ENCODE measurements at places on chromosomes 2 and 18. TPM values are rescaled to one million over a fixed set of nuclear protein-coding genes. Genes with fewer than 3 reads are reported as not detected.
A peak's percentile ranks its signal among the peaks of the same experiment; 100 is the strongest.

NPAS2 gene
- total RNA-seq = 9.4 TPM

DNA sequence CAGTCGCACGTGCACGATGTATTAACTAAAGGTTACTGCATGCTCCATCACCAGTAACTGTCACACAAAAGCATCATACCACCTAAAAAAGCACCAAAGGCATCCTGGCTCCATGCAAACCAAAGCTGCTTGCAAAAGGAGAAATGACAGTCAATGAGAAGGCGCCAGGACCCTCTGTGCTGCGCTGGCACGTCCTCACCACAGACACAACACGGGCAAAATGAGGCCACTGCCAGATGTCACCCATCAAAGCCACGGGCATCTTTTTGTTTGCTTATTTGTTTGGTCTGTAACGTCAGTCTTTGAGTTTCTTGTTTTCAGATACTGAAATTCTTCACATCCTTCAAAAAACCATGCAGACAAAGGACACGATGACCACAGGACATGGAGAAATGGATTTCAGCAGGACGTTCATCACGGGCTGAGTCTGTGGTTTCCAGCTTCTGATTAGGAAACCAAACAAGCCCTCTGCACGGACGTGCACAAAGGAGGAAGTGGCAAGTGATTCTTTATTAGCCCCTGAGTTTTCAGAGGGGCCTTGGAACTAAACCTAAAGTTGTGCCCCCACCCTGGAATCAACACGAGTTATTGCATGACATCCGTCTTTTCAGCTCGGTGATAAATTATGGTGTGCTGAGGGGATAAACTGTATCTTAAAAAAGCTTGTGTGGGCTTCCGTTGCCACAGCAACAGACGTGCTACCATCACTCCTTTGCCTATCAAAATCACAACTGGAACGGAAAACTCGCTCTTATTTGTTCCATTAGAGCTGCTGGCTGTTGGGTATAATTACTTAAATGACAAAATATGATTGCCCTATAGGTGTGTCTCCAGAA is 181.8 kb downstream of the EIPR1 start:
- no peak for DNase-seq

DNA sequence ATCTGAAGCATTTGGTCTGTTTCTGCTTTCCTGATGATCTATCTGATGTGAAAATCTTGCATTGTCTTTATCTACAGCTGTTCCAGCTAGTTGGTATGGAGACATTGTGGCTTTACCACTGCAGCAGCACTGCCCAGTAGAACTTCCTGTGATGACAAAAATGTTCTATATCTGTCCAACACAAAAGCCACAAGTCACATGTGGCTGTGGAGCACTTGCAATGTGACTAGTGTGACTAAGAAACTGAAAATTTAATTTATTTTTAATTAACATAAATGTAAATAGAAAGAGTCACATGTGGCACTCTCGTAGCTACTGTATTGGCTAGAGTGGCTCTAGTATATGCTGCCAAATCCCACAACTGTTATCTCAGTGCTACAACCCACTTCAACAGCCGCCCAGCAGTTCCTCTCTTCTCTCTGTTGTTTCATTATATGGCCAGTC is 425.7 kb downstream of the SETBP1 start:
- no peak for DNase-seq

GRCh38 chr2:201647431-201647830 is 4.1 kb upstream of the TMEM237 start:
- no peak for DNase-seq

GRCh38 chr18:22378672-22379282 is 38.9 kb downstream of the CTAGE1 start:
- DNase-seq = peak; percentile 56

GRCh38 chr2:16392647-16393499 is 272.8 kb downstream of the CYRIA start:
- no peak for DNase-seq

ATOH8 gene
- total RNA-seq = 4.6 TPM

CD8B2 gene
- not detected for total RNA-seq

GRCh38 chr2:157838442-157839161 is 37.5 kb downstream of the ACVR1 start:
- peak; percentile 76 for DNase-seq

GRCh38 chr2:219118504-219118903 is 42.1 kb downstream of the NHEJ1 start:
- no peak for DNase-seq

DNA sequence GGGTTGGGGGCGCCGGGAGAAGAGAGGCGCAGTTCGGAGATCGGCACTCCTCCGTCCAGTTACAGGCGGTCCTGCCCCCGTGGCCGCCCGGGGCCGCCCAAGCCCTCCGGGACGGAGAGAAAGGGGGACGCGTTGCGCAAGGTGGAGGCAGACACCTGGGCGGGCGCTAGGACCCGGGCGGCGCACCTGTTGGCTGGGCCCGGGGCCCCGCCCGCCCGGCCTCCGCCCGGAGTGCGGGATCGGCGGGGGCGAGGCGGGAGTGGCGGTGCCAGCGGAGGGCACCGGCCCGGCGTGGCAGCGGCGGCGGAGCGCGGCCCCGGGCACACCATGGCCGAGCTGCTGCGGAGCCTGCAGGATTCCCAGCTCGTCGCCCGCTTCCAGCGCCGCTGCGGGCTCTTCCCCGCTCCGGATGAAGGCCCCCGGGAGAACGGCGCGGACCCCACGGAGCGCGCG is at the start of gene SGPP2:
Gene SGPP2 (plus strand): TSS at position 268 of the 453 bp plus-strand sequence. CDS start 60 bp downstream, at position 328.
- DNase-seq = no peak

DNA sequence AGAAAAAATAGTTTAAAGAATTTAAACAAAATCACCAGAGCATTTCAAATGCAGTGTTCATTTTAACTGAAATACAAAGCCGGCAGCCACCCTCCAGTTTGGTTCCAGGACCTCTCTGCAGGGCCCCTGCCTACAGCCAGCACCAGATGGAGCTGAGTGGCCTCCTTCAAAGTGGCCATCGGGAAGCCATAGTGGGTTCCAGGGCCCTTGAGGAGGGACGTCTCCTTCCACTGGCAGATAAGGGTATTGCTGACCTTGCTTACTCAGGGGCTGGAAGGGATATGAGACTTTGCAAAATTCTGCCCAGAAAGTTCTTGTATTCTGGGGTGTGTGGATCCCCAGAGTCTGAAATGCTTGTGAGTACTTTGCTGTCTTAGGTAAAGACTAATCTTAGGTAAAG is 205.2 kb upstream of the APCDD1 start:
- peak; percentile 19 for DNase-seq

- DNase-seq = no peak
These were observed 425.4 kb upstream of the TRIB2 start for GRCh38 chr2:12291303-12291702.

GRCh38 chr2:43774617-43775016 is 778 bp downstream of the DYNC2LI1 start:
- no peak for DNase-seq

AQP12A gene
- total RNA-seq = not detected

GATA6 gene
- 0.21 TPM for total RNA-seq

DNA sequence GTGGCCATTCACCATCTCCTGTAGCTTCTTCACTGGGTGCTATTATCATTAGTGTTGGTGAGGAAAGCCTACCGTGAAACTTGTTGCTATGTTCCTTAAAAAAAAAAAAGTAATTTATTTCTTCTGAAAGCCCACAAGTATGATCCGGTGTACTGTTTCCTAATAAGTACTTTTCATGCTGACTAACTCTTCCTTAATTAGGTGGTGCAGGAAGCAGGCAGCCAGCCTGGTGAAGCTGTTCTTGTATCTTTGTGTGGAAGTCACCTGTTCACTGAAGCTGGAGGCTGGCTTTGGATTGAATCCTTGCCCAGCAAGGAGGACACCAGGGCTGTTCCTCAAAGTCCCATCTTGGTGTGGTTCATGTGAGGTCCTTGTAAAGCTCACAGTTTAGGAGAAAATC is 321.7 kb upstream of the THSD7B start:
- no peak for DNase-seq

- no peak for DNase-seq
These were observed 4.5 kb downstream of the STEAP3 start for GRCh38 chr2:119228136-119228535.

DNA sequence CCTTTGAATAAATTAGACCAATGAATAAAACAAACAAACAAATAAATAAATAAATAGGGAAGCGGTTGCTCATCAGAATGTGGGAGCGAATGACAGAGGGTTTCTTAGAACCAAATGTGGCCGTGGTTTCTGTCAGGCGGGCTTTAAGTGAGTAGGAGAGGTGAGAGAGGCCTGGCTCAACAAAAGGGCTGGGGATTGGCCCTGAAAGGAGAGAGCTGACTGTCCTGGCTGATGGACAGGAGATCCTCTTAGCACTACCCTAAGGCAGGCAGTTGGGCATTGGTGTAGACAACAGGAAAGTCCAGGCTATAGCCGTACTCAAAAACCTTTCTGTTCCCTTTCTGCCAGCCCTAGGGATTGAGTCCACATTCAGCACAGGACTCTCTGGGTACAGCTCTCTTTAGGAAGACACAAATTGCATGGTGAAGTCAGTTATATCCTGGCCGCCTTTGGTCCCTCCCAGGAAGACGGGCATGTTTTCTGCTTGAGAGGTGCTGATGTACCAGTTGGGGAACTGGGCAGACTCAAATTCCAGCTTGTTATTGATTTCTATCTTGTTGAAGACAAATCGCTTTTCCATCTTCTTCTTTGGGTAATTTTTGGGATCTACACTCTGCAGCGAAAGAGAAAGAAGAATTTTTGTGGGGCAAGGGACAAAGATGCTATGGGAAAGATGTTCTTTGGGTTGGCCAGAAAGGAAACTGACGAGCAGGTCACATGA is 6.5 kb downstream of the IL1B start:
- DNase-seq = no peak

MAB21L4 gene
- total RNA-seq = not detected

GRCh38 chr2:44301111-44301510 is 25.8 kb downstream of the SLC3A1 start:
- no peak for DNase-seq

MOGAT1 gene
- total RNA-seq = not detected

GRCh38 chr2:46344706-46345105 is 47.5 kb downstream of the EPAS1 start:
- DNase-seq = no peak

DNA sequence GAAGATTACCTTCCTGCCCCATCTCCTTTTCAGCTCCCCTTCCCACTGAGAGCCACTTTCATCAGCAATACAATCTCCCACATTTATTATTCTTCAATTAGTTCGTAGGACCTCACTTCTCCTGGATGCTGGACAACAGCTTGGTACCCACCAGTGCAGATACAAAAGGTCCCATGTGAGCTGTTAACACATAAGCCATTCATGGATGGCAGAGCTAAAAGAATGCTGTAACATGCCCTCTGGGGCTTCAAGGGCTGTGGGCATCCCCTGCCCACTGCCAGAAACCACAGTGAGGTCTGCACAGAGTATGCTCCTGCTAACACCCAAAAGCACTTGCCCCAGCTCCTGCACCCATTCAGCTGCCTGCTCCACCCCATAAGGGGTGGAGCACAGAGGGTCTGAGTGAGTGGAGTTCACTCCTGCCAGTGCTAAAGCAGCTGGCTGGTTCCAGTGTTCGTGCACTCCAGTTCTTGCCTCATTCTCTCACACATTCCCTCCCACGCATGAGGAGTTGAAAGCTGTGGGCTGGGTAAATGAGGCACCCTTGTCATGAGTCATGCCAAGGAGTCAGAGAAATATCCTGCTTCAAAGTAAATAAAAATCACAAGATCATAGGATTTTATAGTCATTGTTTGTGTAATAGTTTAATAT is 305.9 kb upstream of the TMEFF2 start:
- DNase-seq = peak; percentile 83

FOXI3 gene
- 0.11 TPM for total RNA-seq

KYNU gene
- 0.44 TPM for total RNA-seq

- peak; percentile 74 for DNase-seq
These were observed 16.0 kb upstream of the SNORC start for GRCh38 chr2:232854082-232854481.

GKN2 gene
- not detected for total RNA-seq

GRCh38 chr2:227780981-227781615 is 32.5 kb upstream of the CCL20 start:
- no peak for DNase-seq

- peak; percentile 85 for DNase-seq
These were observed 563.9 kb downstream of the DCC start for GRCh38 chr18:52903857-52904256.

NTSR2 gene
- total RNA-seq = not detected

GRCh38 chr2:105121434-105121833 is 83.6 kb downstream of the MRPS9 start:
- no peak for DNase-seq

- DNase-seq = no peak
These were observed 18.4 kb downstream of the ZSCAN30 start for GRCh38 chr18:35271656-35272055.
